ENCODE measurements at places on chromosomes 16 and 17.

- no peak overlapping the region for H3K27ac ChIP-seq
- no peak for DNase-seq
- H3K4me1 ChIP-seq = no peaks in the 10 kb centered on the region
- H3K36me3 ChIP-seq = peaks cover 13% of the 10 kb centered on the region
- no peak overlapping the region for H3K4me3 ChIP-seq
These were observed 45.8 kb downstream of the ESRP2 start for GRCh38 chr16:68190081-68190480.

GRCh38 chr17:14688134-14688533, 387.3 kb downstream of the HS3ST3B1 start:
- H3K4me3 ChIP-seq = no peak overlapping the region
- no peak overlapping the region for H3K27ac ChIP-seq
- H3K36me3 ChIP-seq = no peaks in the 10 kb centered on the region
- no peaks in the 10 kb centered on the region for H3K27me3 ChIP-seq
- no peaks in the 10 kb centered on the region for H3K4me1 ChIP-seq

GRCh38 chr16:17448640-17449638, 21.8 kb downstream of the XYLT1 start:
- H3K4me1 ChIP-seq = no peaks in the 10 kb centered on the region
- no peak overlapping the region for H3K27ac ChIP-seq
- H3K4me3 ChIP-seq = no peak overlapping the region
- no peaks in the 10 kb centered on the region for H3K27me3 ChIP-seq
- no peak for DNase-seq

DNA sequence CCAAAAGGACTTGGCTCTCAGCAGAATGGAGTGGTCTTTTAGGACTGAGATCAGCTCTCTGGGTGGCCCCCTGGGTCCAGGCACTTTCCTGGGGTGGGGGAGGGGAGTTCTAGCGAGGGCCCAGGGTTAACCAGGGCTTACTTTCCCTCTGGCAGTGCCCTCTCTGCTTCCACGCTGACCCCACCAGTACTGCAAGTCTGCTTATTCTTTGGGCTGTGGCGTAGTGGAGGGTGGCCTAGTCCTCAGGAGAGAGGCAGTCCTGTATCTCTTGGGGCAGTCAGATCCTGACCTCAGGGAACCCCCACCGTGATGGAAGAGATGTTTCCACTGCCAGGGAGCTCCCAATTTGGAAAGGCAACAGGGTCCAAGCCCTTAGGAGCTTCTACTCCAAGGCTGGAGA, 79.4 kb downstream of the CCDC182 start:
- H3K4me3 ChIP-seq = no peak overlapping the region
- peaks cover 6% of the 10 kb centered on the region for H3K4me1 ChIP-seq
- no peaks in the 10 kb centered on the region for H3K27me3 ChIP-seq
- H3K36me3 ChIP-seq = no peaks in the 10 kb centered on the region

GRCh38 chr16:70478169-70478568, 23.8 kb downstream of the FCSK start:
- no peaks in the 10 kb centered on the region for H3K27me3 ChIP-seq
- DNase-seq = no peak
- peaks cover 10% of the 10 kb centered on the region for H3K36me3 ChIP-seq
- no peaks in the 10 kb centered on the region for H3K4me1 ChIP-seq
- no peak overlapping the region for H3K27ac ChIP-seq
- H3K4me3 ChIP-seq = no peak overlapping the region

All from cardiac muscle cell (in vitro differentiated cells and primary cell).